ENCODE measurements at places on chromosomes 13 and 19.

DNA sequence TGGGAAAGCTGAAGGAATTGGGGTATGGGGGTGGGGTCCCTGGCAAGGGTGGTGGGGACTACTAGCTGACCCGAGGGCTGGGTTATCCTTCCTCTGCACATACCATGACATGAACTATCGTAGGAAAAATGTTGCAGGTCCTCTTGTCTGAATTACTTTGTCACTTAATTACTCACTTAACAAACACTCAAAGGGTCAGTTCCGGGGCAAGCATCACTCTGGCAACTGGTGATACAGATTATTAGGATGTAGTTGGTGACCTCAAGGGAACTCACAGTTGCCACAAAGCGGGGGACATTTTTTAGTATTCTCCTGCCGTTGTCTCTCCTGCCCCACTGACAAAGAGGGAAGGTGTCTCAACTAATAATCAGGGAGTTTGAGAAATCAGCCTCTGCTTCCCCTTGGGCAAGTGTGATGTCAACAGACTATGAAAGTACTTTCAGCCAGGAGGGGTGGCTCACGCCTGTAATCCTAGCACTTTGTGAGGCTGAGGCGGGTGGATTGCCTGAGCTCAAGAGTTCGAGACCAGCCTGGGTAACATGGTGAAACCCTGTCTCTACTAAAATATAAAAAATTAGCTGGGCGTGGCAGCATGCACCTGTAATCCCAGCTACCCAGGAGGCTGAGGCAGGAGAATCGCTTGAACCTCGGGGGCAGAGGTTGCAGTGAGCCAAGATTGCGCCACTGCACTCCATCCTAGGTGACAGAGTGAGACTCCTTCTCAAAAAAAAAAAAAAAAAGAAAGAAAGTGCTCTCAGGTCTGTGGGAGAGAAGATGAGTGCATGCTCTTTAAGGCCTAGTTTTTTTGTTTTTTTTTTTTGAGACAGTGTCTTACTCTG lies 10.3 kb downstream of the DNAJB1 start:
- DNase-seq: no peak

DNA sequence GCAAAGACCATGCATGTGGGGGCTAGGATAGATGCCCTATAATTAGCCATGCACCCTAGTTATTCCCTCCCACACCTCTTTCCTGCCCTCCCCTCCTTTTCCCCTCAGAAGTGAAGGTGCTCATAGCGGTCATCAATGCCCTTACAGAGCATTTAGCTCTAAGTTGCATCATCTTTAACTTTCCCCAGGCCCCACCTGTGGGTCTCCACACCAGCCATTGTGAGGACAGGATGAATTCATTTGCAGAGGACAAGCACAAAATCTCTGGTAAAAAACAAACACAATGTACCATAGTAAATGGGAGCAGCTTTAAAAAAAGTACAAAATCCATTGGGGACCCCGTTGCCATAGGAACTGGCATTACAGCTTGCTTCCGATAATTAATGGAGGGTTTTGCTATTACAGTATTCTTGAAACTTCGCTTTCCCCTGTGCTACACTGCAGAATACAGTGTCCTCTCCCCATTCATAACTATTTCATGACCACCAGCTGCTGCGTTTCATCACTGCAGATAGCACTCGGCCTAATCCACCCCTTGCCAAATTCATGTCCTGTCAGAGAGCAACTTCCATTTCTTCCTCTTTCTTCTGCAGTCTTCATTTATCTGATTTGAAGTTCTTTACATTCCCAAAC lies 110.5 kb downstream of the ZDHHC20 start:
- DNase-seq: no peak

GRCh38 chr13:35926859-35927530 lies 204.2 kb downstream of the DCLK1 start:
- DNase-seq: no peak

DNA sequence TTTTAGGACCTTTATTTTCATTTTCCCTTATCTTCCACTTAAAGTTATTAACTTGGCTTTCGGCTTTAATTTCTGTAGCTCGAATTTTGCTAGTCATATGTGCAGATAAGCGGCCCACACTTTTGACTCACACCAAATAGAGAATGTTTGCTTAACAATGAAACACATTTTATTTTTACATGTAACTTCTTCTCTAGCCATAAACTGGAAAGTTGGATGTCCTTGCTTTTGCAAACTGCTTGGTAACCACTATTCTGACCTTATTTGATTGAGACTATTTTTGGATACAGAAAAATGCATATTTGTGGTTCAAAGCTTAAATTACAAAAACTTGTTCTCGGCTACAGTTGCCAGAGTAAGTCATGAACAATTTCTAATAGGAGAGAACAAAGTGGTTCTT lies 600.0 kb downstream of the KCTD12 start:
- DNase-seq: no peak

DNA sequence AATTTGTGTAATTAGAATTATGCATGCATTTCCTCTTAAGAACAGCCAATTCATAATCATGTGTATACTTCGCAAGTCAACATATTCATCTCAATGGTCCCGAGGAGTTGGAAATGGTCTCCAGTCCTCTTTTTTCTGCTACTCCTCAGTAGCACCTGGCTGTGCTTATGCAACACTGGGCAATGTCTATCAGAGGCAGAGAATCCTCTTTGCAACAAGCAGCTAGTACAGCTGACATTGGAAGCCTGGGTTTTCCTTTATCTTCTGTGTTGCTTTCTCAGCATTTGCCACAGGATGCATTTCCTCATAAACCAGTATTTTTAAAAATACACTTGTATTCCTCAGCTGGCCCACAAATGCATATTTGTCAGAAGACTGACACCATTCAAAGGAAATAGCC lies 405.3 kb upstream of the GPC6 start:
- no peak for DNase-seq

- no peak for DNase-seq
These were observed 11.3 kb upstream of the ITM2B start for GRCh38 chr13:48221686-48222187.

- no peak for DNase-seq
These were observed 1035.6 kb downstream of the PCDH17 start for GRCh38 chr13:58667096-58667495.

- DNase-seq: no peak
These were observed 16.4 kb downstream of the FREM2 start for GRCh38 chr13:38703255-38703654.

DNA sequence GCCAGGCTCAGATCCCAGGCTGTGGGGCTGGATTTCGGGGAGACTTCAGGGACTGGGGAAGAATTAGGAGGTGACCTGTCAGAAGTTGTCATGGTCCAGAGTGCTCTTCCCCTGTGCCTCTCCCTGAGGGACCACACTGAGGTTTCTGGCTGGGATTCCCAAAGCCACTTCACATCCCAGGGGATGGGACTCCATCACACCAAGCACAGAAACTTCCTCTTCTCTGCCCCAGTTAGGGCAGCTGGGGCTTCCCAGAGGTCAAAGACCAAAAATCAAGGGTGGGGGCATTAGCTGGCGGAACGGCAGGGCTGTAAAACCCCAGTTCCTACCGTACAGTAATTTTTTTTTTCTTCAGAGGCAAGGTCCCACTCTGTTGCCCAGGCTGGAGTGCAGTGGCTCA lies 7.4 kb downstream of the FCER2 start:
- no peak for DNase-seq

GRCh38 chr13:112719016-112719415 lies 29.2 kb downstream of the ATP11A start:
- no peak for DNase-seq

DNA sequence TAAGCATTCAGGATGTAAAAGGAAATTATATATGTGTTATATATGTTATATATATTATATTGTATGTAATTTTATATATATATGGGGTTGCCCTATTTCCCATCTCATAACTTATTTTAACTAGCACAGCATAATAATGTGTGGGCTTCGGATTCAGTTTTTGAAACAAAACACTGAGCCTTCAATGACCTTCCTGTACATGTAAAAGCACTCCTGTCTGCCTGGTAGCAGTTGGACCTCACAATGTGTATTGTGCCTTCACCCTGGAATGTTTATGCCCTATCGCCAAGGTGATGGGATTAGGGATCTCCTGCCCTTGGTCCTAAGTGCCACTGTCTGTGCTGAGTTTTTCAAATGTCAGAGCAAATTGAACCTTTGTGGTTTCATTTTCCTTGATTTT lies 968.8 kb downstream of the TUBA3C start:
- DNase-seq: no peak

All from activated T-cell treated with anti-CD3 and anti-CD28 coated beads for 1 hour (primary cell).